ENCODE measurements at places on chromosomes 2 and 18. TPM values are rescaled to one million over a fixed set of nuclear protein-coding genes. Genes with fewer than 3 reads are reported as not detected.

DNA sequence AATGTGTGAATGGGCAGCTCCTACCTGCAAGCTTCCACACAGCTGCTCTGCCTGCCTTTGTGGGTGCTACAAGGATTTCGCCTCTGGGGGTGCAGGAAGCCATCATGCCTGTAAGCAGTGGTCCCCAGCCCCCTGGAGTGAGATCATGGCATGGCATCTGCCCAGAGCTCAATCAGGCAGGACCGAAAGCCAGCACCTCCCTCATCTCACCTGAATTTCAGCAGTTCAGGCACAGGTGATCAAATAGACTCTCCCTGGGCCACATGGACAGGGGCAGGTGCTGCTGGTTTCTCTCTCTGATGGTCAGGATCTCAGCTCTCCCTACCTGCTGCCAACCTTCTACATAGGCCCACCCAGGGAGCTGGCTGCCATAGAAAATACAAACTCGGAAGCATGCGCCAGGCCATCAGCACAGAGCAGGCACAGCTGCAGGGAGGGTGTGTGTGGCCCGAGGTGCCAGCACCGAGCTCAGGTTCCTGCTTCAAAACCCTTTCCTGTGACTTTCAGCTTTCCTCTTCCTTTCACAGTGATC is 133.2 kb upstream of the ID2 start:
- H3K27ac ChIP-seq: no peak overlapping the region
- H3K4me1 ChIP-seq: peaks cover 51% of the 10 kb centered on the region

DNA sequence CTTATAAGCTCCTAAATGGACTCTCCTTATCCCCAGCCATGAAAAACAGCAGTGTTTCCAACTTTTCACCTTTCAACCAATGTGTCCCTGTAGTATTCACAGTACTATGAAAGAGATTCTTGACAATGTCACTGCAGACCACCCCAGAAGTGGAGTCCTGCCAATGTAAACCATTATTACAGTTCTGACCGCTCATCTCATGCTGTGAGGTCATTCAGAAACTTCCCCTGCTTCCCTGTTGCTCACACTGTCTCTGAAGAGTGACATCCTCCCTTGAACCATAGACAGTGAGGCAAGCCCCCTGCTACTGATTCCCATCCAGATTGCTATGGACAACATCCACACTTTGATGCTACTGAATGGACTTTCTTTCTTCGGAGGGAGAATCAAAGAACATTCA is 1523.7 kb upstream of the ACVR2A start:
- H3K4me3 ChIP-seq: no peak overlapping the region
- H3K36me3 ChIP-seq: no peaks in the 10 kb centered on the region
- H3K27ac ChIP-seq: no peak overlapping the region
- no peak for DNase-seq
- no peaks in the 10 kb centered on the region for H3K27me3 ChIP-seq

- H3K36me3 ChIP-seq: peaks cover 8% of the 10 kb centered on the region
- H3K27ac ChIP-seq: peak overlapping the region; percentile 85
- peaks cover 25% of the 10 kb centered on the region for H3K4me1 ChIP-seq
Observed at GRCh38 chr18:50306944-50307343, 19.5 kb upstream of the CXXC1 start.

DNA sequence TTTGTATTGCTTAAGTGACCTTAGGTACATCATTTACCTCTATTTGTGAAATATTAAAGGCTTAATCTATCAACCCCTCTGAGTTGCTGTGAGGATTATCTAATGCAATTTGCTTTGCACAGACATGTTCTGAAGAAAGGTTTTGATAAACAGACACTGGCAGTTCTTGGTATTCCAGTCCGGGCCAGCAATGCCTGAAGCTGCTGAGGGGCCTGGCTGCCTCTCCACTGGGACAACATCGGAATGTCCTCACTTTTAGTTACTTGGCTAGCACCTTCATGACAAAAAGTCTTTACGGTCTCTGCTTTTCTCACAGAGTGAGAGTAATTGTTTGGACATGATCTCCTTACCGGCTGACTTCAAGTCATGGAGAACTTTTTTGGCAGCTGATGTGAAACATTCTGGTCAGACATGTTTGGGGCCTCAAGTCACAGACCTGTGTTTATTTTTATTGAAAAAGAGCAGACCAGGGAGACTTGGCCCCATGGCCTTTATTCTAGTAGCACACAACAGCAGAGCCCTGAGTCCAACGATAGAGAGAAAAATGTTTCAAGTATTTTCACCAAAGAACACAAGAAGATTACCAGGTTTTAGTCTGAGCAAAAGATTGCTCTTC is 1112.3 kb upstream of the FANCL start:
- H3K4me1 ChIP-seq: no peaks in the 10 kb centered on the region
- H3K4me3 ChIP-seq: no peak overlapping the region
- H3K27me3 ChIP-seq: no peaks in the 10 kb centered on the region
- no peak for DNase-seq

Gene ABCB11
- total RNA-seq: not detected

Gene REEP1
- total RNA-seq: not detected

Gene ABCG5
- not detected for total RNA-seq

Gene CROCC2
- total RNA-seq: not detected

Gene PPP1R1C
- total RNA-seq: not detected

All from activated CD4-positive, alpha-beta memory T cell treated with anti-CD3 and anti-CD28 coated beads, Interleukin-2, amount 10 ng/mL, durations not matched to agents 7 days and 5 days (primary cell).